Glomerular endothelial cell (primary cell): ENCODE measurements at places on chromosomes 7 and 10.

GRCh38 chr7:128352153-128352537, 8.4 kb upstream of the RBM28 start:
- DNase-seq, result no peak

DNA sequence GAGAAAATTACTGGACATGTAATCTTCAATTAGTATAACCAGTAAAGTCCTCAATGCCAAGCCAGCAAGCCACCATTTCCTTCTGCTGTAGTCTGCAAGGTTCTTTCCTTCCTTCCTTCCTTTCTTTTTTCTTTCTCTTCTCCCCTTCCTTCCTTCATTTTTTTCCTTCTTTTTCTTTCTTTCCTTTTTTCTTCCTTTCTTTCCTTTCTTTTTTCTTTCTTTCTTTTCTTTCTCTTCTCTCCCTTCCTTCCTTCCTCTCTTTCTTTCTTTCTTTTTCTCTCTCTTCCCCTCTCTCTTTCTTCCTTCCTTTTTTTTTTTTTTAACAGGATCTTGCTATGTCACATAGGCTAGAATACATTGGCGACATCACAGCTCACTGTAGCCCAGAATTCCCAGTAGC, 369.8 kb downstream of the SEMA3D start:
- DNase-seq, result no peak

- DNase-seq, result no peak
Observed at GRCh38 chr7:139118805-139119485, 9.4 kb upstream of the ZC3HAV1 start.

DNA sequence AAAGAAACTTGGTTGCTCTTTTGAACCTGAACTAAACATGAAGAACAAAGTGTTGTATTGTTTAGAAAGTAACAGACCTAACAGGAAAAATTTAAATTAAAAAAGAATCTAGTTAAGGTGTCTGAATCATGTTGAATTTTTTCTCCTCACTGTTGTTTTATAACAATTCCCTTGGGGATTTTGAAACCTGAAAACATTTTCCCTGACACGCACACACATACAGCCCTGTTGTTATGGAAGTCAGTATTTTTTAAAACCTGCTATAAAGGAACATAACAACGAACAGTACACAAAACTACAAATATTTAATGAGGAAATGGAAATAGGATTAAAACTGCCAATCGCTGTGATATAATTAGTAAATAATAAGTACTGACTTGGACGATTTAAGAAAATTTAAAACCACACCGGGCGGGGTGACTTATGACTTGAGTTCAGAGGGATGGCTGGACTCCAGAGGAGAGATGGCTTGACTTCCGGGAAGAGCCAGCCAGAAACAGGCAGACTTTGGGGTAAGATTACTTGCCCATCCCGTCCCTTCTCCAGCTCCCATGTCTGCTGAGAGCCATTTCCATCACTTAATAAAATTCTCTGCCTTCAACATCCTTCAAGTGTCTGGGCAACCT, 16.2 kb upstream of the SPOCK2 start:
- DNase-seq, result no peak

DNA sequence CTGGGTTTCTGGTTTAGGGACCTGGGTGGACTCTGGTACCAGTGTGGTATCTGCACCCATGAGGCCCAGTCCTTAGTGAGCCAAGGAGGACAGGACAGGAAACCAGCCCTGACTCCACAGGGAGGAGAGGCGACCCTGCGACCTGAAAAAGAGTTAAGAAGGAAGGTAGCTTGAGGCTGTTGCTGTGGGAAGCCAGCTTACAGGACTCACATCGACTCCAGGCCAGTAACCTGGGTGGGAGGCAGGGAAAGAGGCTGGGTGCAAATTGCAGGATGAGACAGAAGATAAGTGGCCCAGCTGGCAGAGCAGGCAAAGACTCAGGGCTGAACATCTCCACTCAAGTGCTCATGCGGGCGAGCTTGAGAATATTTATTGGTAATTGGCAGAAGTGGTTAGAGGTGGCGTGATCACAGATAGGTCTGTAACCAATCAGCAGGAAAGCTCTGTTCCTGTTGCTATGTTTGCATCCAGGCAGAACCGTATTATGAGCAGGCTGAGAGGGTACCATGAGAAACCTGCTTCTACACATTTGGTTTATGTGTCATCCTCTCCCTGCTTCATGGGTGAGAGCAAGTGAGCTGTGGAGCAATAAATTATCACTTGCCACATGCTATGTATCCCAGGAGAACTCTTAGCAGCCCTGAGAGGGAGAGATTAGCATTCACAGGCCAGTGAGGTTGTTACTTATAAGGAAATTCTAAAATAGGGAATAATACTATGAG, 11.0 kb downstream of the TLL2 start:
- no peak for DNase-seq

- no peak for DNase-seq
Observed at GRCh38 chr10:6885284-6885683, 305.2 kb upstream of the PRKCQ start.

DNA sequence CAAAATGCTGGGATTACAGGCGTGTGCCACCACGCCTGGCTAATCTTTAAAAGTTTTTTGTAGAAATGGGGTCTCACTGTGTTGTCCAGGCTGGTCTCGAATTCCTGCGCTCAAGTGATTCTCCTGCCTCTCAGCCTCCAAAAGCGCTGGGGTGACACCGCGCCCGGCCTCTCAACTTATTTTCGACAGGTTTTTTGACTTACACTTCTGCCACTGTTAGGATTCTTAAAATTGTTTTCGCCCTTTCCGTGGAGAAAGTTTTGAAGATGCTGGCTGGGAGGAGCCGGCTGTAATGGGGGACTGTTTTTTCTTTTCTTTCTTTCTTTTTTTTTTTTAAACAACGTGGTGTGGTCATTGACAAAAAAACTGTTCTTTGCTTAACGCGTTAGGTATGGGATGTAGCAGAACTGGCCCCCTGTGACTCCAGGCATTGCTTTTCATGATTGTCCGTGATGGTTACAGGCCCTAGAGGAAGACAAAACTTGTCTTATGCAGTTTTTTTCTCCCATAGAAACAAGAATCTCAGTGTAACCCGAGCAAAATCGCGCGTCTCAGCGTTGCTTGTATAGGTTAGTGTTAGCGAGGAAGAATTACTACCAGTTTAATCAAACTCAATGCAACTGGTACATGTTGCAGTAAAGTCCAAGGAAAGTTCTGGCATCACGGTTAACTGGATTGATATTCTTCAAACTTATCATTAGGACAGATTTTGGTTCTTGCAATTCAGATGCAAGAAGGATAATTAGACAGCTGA, 72.2 kb downstream of the DAGLB start:
- no peak for DNase-seq

DNA sequence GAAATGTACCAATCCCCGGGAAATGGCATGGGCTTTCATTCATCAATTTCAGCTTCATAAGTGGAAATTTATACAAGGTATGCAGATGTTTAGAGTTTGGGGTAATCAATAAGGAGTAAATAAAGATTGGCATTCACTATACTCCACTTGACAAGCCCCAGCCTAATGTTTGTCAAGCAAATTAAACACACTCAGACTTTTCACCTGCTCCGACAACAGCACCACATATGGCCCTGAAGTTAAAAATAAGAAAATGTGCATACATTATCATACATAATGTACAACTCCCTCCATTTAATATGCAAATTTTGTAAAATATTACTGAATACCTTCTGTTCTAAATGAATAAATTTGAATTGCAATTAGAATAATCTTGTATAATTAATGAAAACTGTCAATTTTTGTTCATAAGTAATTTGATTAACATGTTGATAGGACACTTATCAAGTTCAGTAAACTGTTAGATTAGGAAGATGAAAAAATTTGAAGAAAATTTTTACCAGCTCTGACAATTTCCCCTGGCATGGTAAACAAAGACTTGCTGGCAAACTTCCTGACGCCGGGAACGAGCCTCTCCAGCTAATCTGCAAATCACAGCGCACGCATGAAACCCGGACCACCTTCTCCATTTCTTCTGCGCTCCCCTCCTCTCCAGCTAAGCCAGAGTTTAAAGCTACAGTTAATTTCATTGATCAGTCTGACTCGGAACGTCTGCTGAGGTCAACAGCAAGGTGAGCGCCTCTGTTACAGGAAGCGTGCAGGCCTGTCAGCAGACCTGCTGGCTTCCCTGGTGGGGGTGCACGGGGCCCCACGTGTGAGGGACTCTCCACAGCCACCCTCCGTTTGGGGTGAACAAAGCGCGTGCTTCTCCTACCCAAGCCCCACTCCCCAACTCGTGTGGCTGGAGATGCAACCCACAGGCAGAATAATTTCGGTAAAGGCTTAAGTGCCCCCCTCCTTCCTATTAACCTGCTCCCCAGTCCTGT, 70.7 kb downstream of the EBF3 start:
- DNase-seq, result no peak
